ENCODE measurements at places on chromosomes 7 and 10.
A peak's percentile ranks its signal among the peaks of the same experiment; 100 is the strongest.

- no peak for DNase-seq
These were observed 86.2 kb upstream of the FZD8 start for GRCh38 chr10:35728341-35728740.

DNA sequence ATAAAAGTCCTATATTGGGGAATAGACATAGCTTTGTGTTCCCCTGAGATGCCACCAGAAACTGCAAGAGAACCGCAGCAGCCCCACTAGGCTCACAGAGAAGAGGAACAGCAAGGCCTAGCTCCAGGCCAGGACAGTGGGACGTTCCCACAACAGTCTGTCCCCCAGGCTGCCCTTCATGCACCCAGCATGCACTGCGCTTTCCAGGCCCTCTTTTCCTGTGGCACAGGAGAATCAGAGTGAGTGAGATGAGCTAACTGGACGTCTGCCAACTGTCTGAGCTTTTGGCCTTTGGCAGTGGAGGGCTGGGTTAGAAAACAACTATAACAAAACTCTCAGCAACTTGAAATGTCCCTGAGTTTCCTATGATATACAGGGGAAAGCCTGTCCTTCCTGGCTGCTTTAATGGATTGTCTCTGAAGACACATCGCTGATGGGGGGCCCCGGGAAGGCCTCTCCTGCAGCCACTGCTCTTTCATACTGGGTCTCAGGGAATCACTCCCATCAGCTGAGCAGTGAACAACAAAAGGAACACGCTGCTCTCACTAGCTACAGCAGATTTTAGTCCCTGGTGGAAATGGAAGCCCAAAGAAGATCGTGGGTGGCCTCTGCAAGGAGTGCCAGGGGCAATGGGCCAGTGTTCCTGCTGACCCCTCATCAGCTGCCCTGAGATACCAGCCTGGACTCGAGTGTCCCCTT lies 53.5 kb downstream of the PODXL start:
- DNase-seq = no peak

GRCh38 chr10:68327889-68328786 lies 3.7 kb upstream of the HNRNPH3 start:
- DNase-seq = no peak

- DNase-seq = peak; percentile 3
These were observed 59.6 kb upstream of the CAPZA2 start for GRCh38 chr7:116802746-116803152.

- no peak for DNase-seq
These were observed 16.8 kb downstream of the DOCK1 start for GRCh38 chr10:126921974-126922525.

DNA sequence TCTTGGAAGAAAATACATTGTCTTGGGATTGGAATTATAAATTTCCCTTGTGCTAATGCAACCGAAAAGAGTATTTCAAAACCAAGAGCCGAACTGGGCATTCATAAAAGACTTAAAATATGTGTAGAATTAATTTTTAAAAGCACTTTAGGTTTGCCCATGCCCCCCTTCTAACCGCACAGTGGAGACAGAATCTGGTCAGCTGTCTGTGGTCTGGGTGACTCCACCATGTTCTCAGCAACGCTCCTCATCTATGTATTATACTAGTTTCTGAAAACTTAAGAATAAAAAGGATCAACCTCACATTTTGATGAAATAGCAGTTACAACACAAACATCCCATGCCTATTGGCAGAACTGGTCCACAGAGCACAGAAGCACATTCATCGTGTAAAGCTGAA lies 192.6 kb upstream of the C7orf33 start:
- no peak for DNase-seq

DNA sequence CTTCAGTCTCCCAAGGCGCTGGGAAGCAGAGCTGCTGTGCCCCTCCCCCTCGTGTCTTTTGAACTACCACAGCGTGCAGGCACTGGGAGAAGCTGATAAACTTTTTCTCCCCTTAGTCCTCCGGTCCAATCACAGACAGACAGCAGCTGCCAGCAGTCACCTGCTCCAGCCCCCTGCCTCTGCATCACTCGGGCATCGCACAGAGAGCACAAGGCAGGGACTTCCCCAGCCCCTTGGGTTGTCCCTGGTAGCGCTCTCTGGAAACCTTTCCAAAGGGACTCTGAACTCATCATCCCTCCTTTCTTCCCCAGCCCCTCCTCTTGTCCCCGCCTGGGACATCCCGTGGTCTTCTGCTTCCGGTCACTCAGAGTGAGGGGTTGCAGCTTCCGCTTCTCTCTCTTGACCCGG lies 1.4 kb upstream of the NEUROG3 start:
- no peak for DNase-seq

GRCh38 chr7:126485791-126486190 lies 767.0 kb downstream of the GRM8 start:
- no peak for DNase-seq

DNA sequence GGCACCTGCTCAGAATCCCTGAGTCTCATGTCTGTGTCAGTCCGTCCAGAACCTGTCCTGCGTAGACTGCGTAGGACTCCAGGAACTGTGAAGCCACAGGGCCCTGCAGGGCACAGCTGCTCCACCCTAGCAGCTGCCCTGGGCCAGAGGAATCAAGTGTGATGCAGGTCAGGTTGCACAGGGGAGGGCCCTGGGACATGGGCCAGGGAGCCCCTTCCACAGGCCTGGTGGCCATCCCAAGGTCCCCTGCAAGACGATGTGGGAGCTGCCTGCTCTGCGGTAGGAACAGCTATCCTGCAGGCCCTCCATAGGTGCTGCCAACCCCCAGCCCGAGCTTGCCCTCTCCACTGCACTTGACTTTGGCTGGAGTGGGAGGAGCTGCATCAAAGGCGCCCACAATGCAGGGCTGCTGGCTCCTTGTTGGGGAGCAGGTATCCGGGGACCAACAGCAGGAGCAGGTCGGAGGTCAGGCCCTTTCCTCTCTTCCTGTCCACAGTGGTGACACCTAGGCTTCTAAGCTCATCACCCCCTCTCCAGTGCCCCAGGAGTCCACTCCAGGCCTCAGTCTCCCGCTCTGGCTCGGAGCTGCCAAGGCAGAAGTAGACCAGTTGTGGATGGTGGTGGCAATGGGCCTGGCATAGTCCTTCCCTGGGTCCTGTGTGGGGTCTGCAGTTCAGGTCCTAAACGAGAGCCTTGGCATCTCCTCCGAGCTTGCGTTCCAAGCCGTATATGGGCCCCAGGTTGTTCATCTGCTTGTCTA lies 149.1 kb downstream of the MAPK8 start:
- no peak for DNase-seq
